Activated T-cell treated with anti-CD3 and anti-CD28 coated beads, Interleukin-2, amount 50 U/mL, for 1 hour (primary cell): ENCODE measurements at places on chromosomes 2 and 18.

DNA sequence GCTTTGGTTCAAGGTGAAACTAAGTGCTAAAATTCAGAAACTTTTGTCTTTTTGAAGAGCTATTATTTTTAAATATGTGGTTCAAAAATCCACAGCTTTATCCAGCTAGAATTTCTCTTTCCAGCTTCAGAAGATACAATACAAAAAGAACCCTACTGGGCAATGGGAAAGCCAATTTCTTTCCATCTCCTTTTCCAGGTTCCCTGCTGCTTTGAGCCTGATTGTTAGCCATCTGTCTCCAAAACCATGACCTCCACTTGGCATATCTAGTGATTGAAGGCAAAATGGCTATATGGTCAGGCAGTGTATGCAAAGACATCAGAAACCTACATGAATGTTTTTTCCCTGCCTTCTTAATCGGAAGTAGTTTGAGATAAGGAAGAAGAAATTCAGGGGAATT, 134.1 kb downstream of the KCNH7 start:
- no peak for DNase-seq

GRCh38 chr2:47903781-47904490, 2.4 kb downstream of the FBXO11 start:
- no peak for DNase-seq

GRCh38 chr2:181123798-181124231, 143.4 kb downstream of the UBE2E3 start:
- peak; percentile 44 for DNase-seq

DNA sequence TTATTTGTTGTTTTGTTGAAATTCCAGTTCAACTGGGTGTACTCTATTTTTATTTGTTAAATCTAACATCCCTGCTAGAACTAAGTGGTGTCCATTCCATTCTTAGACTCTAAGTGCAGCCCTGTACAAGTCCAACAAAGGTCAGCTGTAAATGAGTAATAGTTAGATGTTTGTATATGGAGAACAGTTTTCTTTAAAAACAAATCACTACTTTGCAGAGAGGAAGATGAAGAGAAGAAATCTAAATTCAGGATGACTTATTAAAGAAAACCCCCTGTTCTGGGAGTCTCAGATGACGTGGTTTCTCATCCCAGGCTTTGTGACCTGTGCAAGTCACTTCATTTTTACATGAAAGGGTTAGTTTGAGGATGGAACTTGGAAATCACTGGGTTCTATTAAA, 57.9 kb downstream of the GALNT14 start:
- no peak for DNase-seq

DNA sequence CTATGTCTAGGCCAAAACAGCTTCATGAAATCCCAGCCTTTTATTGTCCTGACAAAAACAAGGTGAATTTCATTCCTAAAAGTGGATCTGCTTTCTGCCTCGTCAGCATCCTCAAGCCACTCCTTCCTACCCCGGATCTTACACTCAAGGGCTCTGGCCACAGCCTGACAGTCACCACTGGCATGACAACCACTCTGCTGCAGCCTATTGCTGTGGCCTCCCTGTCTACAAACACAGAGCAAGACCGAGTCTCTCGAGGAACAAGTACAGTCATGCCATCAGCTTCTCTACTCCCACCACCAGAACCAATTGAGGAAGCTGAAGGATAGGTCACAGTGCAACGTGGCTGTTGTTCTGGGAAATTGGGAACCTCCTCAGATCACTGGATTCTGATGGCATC, 106.1 kb downstream of the ICA1L start:
- DNase-seq = no peak

DNA sequence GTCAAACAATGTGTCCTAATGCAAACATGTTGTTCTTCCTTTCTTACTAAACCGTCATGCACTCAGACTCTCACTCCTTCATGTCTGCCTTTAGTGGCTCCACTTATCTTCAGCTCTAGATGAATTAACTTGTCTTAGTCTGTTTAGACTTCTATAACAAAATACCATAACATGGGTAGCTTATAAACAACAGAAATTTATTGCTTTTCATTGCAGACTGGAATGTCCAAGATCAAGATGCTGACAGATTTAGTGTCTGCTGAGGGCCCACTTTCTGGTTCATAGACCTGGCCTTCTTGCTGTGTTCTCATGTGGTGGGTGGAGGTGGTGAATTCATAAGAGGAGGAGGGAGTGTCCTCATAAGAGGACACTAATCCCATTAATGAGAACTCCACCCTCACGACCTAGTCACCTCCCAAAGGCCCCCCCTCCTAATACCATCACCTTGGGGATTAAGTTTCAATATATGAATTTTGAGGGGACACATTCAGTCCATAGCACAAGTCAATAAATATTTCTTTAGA, 32.3 kb downstream of the RALBP1 start:
- DNase-seq = no peak

- DNase-seq = no peak
These were observed 80.4 kb downstream of the ASXL2 start for GRCh38 chr2:25797620-25798488.

- no peak for DNase-seq
These were observed 210.6 kb upstream of the EPAS1 start for GRCh38 chr2:46086578-46087070.

- DNase-seq = no peak
These were observed 5.2 kb upstream of the MOB1A start for GRCh38 chr2:74183878-74184277.

DNA sequence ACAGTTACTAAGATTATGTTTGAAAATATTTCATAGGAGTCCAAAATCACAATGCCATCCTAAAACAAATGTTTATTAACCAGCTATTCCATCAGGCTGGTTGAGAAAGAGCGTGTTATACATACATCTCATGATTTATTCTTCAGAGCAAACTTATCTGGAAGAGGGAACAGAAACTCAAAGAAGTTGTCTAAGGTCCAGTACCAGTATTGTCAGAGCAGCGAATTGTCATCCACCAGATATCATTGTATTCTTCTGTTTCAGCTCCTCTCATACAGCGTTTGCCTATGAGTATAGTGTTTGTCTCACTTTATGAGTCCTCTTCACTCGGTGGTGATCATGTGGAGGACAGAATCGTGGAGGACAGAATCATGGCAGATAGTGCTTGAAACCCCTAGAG, 238.2 kb downstream of the OSR1 start:
- no peak for DNase-seq
